Urinary bladder (tissue), 4 donors: ENCODE measurements at places on chromosomes 5 and 9. TPM values are rescaled to one million over a fixed set of nuclear protein-coding genes. Genes with fewer than 3 reads are reported as not detected.

The PTGR1 gene
- total RNA-seq: 60.1 TPM

GRCh38 chr9:33942471-33943083 is 106.1 kb downstream of the UBAP2 start:
- no peak for DNase-seq

DNA sequence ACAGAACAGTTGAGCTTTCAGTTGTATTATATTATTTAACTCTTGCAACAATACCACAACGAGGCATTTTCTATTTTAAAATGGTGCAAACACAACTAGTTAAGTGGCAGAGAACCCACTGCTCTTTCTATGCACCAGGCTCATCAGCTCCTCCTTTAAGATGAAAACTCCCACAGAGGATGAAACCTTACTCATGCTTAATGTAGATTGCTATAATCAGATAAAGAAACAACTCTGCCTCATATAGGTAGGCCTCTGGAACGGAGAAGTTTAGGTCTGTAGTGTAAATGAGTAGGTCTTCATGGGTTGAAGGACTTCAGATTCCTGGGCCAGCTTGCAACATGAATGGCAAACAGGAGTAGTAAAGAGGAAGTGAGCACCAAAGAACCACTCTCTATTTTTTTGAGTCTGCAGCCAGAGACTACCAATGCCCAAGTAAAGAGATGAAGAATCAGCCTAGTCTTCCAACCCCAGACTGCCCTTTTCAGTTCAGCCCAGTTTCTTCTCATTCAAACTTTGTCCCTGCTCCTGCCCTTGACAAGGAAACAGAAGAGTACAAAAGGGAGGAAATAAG is 33.9 kb downstream of the HACD4 start:
- DNase-seq: no peak

The ANKDD1B gene
- total RNA-seq: 10.3 TPM
